ENCODE measurements at places on chromosomes 16 and 17.

- no peak for DNase-seq
Observed at GRCh38 chr17:42061646-42062487, 11.5 kb upstream of the C17orf113 start.

GRCh38 chr17:72258711-72259110 is 137.9 kb downstream of the SOX9 start:
- DNase-seq, result no peak

GRCh38 chr17:17400070-17400469 is 76.7 kb upstream of the MED9 start:
- DNase-seq, result no peak

DNA sequence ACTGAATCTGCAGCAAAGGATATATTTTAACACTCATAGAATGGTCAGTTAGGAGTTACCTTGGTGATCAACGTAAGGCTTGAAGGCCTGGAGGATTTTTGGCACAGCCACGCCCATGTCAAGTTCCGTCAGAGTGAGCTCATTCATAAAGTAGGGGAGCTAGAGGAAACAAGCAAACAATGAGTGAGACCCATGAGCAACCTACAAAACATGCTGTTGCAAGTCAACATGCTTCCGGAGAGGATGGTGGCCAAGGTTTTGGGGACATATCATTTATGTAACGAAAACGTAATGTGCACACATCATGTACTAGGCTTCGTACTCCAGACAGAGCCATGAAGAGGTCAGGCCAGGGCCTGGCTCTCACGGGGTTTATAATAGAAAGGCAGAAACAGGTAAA is 41.1 kb upstream of the ERN1 start:
- DNase-seq, result no peak

DNA sequence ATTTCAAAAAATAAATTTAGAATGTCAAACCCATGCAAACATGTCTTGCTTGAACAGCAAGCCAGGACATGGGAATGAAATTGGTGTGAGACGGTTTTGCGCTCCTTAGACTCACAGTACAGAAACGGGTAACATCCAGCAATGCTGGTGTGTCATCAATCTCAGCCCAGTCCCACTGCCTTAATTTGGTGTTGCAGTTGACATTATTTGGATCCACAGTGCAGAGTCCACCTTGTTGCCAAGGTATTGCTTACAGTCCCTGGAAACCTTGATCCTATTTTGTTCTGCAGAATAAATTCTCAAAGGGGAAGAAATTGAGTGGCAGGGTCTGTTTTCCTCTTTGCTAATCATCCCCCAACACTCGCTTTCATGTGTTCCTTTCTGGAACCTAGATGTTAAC is 311.6 kb upstream of the MON1B start:
- no peak for DNase-seq

DNA sequence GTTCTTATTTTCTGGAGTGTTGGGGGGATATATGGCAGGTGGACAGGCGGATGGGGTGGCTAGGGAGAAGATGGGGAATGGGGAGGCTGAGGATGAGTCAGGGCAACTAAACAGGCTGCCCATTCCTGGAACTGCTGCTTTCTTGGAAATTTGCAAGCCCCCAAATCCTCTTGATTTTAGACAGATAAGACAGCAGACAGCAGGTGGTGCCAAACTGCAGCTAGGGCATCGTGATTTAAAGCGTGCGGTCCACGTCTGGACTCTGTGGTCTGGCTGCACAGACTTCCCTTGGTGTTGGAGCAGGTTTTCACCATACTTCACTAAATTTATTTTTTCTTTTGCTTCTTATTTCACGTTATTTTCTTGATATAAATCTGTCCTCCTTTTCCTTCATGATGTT is 10.9 kb upstream of the KRT24 start:
- no peak for DNase-seq

GRCh38 chr16:74216319-74216718 is 80.3 kb upstream of the PSMD7 start:
- DNase-seq, result no peak

DNA sequence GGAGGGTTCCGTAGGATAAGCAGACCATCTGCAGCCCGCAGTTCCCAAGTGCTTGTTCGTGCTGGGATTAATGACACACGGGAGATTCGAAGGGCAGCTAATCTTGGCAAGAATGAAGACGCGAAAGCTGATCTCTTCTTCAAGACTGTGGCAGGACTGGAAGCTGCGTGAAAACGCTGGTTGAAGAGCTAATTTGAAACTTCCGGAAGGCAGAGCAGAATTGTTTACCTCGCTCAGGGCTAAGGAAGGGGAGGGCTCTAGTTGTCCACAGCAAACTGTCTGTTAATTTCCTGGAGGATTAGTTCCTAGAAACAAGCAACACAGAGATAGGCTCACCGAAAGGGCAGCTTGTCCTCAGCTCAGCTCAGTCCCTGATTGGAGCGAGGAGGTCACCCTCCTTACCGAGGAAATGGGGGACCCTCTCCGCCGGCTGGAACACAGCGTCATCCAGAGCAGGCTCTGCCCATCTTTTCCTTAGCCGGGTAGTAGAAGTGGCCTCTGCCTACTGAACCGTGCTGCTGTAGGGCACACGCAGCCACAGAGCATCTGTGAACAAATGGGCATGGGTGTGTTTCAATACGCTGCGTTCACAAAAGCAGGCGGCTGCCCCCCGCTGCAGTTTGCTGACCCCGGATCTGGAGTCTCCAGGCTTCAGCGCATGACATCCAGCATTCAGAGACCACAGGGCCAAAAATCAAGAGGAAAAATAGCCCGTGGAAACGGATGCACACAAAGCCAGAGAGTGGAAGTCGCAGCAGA is 16.7 kb upstream of the BAIAP2 start:
- no peak for DNase-seq

GRCh38 chr17:17403899-17404576 is 72.8 kb upstream of the MED9 start:
- DNase-seq, result peak; percentile 57

DNA sequence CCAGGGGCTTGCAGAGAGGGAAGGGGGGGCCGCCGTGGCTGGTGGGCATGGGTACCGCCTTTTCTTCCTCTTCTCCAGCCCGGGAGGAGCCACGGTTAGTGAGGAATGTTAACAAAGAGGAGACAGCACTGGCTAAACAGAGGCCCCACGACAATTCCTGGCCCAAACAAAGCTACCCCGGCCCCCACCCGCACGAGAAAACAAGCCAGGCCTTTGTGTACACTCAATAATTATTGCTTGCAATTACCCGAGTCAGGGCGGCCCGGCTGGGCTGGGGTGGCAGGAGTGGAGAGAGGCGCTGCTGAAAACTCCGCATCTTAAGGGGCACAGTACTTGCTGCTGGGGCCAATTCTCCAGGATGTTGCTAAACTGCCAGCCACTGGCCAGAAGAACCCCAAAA is 56.4 kb downstream of the IRX5 start:
- DNase-seq, result no peak

DNA sequence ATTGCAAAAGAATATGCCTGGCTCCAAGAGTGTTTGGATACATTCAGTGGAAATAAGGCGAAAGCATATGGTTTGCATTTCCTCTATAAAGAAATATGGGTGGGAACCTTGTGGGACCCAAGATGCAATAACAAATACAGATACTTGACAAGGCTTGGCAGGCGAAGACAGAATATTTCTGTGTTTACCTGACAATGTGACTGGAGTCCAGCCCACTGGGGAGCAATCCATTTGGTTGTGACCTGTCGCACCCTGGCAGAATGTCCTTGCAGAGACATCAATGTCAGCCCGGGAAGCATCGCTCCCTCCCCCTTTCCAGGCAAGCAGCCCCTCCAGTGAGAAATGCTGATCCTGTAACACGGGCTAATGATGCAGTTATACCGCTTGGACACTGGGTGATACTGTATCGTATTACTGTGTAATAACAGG is 296.6 kb downstream of the MAF start:
- DNase-seq, result no peak

DNA sequence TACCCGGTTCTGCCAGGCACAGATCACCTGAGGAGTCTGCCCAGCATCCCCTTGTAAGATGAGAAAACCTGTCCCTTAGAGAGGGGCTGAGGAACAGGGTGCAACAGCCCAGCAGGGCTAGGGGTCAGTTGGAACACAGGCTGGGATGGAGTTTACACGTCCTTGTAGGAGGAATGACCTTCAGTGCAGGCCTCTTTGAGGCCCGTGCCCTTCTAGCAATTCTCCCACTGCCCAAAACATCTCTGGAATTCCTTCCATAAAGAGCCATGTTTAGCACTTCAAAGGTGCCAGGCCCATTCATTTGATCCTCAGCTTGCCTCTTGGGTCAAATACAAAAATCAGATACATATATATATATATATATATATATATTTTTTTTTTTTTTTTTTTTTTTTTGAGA is 4.5 kb downstream of the CTNS start:
- DNase-seq, result no peak

GRCh38 chr16:25523183-25523582 is 168.6 kb upstream of the HS3ST4 start:
- no peak for DNase-seq

- no peak for DNase-seq
Observed at GRCh38 chr17:68289936-68290267, 1.0 kb downstream of the SLC16A6 start.

DNA sequence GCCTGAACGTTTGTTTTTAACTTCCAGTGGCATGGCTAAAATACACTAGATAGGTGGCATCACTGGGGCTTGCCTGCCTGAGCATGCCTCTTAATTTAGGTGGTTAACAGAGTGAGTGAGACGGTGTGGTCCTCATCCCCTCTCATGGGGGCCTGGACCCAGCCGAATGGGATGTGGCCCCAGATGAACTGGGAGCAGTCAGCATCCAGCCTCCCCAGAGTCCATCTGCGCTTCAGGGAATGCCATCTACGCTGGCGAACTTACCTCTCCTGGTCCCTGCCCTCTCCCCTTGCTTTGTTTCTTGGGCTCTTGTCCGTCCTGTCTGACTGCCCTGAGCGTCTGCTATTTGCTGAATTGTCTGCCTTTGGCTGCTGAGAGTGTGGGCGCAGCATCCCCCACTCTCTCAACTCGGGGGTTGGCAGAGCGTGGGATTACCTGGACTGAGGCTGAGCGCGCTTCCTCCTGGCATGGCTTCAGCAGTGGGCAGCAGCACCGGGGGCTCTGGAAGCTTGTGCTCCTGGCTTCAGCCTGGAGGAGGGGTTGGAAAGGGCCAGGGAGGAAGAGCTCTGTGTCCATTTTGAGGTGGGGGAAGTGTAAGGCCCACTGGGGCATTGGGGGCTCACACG is 2.1 kb downstream of the RAB40C start:
- DNase-seq, result no peak

- no peak for DNase-seq
Observed at GRCh38 chr17:32671896-32672295, 185.1 kb downstream of the CDK5R1 start.

DNA sequence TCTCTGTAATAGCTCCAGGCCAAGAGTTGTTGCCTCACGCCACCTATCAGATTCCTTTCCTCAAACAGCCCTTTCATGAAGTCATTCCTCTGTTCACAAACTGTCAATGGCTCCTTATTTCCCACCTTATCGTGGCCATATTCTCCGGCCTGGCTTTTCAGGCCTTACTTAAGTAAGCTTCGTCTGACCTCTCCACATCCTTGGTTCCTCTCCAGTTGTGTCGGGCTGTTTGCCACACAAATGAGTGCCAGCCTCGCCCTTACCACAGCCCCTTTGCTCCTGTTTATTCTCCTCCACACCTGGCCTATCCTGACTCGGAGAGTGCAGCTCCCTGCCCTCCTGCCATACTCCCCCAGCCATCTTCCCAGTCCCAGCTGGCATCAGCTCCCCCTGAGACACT is 2.0 kb downstream of the TP53I13 start:
- no peak for DNase-seq

DNA sequence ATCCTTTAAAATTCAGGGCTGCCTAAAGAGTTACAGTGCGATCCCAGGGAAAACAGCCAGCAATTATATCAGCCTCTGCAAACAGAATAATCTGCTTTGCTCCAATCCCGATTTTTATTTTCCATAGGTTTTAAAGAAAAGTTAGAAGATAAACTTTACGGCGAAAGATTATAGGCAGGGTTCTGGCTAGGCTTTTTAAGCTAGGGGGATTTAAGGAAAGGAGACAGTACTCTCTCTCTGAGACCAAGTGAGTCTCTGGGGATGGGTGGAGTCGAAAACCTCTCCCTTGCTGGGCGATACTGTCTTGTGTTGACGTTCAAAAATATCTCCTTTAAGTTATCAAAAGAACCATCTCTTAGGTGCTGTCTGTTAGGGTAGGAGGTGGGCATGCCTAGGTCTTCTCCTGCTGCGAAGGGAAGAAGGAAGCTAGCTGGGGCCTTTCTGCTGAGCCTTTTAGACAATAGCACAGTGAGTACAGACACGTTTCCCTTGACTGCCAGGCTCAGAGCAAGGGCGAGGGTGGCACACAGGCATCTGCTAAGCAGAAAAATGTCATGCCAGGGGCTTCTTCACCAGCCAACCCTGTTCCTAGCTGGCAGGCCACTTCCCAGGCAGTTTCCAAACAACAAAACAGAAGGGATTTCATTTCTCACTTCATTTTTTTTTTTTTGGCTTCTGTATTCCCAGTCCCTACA is 167.9 kb upstream of the MAF start:
- no peak for DNase-seq

- DNase-seq, result no peak
Observed at GRCh38 chr16:31350275-31351005, 4.5 kb upstream of the ITGAX start.

DNA sequence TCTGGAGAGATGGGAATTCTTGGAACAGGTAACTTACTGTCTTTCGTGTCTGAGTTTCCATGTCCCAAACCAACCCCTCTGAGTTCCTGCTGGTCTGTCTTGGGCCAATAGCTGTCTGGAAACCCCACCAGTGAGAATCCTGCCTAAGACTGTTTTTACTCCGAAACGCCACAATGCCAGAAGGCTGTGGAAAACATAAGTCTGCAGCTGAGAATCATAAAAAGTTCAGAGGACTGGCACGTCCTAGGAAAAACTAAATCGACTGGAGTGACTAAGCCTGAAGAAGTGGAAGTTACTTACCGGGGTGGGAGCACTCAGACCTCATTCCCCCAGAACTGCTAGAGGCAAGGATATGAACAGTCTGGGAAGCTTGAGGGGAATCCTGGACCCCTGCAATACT is 13.3 kb downstream of the LRRC75A start:
- no peak for DNase-seq

DNA sequence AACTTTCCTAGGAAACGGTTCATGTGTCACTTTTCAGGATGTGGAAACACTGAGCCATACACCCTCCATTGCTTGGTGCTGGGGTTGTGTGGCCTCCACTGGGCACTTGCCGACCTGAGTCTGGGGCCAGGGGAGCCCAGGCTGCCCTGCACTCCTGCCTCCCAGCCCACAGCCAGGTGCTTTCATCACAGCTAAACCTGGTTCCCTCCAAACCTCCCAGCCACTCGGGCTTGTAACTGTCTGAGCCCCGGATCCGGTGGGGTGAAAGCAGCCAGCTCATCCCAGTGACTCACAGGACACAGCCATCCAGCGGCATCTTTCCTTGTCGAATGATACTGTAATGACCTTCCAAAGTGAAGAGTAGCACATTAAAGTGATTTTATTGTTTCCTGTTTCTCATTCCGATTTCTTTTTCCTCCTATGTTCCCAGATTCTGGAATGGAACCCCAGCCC is 19.8 kb downstream of the CARHSP1 start:
- DNase-seq, result no peak

GRCh38 chr16:457732-458400 is 32.4 kb downstream of the RAB11FIP3 start:
- DNase-seq, result no peak

Measured in NCI-H2081 treated with DMSO at 0.1 percent for 48 hours (cell line).